ENCODE measurements at places on chromosomes 4 and X.
A peak's percentile ranks its signal among the peaks of the same experiment; 100 is the strongest.

DNA sequence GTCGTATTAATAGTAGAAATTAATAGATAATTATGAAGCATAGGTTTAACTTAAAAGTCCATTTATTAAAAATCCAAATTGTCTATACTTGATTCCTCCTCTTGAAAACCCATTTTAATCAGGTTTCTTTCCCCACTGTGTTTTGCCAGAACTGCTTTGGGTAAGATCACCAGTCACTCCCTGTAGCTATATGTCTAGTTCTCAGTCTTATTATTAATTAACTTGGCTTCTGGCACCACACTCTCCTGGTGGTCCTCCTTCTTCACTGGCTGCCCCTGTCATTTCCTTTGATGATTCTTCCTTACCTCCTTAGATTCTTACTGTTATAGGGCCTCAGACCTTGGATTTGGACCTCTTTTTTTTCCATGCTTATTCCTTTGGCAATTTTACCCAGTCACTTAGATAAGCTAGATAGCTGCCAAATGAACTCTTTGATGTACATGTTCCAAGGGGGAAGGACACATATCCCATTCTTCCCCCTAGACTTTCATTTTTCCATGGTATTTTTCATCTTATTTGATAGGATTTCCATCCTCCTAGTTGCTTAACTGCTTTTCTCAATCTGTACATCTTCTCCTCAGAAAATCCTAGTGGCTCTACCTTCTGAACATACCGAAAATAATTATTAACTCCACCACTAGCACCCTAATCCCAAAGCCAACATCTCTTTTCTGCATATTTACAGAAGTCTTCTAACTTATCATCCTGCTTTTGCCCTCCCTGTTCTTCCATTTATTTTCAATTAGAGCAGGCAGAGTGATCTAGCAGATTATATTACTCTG lies 24.5 kb downstream of the GIMD1 start:
- DNase-seq = no peak

GRCh38 chr4:156154978-156155377 lies 201.3 kb upstream of the CTSO start:
- DNase-seq = peak; percentile 14

- DNase-seq = peak; percentile 14
Measured at GRCh38 chr4:158814636-158815330, 46.0 kb downstream of the FNIP2 start.

DNA sequence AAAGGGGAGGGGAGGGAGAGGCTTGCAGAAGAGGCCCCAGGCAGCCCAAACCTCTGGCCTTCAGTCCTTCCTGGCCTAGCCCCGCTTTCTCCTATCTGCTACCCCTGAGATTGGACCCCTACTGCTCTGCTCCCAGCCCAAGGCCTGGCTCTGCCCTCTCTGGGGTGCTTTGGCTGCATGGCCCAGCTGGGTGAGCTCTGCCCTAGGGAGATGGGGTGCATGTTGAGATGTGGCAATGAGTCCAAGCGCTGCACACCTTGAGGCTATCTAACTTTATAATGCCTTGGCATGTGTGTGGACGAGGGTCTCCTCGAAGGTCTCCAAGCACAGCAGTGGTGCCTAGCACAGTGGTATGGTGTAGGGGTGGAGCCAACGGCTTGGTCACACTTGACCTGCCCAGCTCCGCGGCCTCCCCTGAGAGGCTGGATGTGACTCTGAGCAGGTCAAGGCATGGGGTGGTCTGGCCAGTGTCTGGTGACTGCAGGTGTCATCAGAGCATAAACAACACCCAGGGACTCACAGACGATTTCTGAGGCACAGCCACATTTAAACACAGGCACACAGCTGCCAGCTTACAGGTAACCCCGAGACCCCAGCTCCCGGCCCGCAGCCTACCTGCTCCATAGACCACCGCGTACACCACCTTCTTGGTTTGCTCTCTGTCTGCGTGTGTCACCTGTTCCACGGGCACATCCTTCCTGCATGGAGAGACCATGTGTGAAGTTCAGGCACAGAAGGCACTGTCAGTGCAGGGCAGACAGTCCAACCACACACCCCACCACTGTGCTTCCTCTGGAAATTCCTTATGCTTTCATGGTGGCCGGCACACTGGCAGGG lies 36.3 kb downstream of the NAT8L start:
- peak; percentile 79 for DNase-seq
